ENCODE measurements at places on chromosomes 2 and 18.

GRCh38 chr2:96773922-96774321 lies 13.2 kb downstream of the CNNM4 start:
- DNase-seq: no peak

DNA sequence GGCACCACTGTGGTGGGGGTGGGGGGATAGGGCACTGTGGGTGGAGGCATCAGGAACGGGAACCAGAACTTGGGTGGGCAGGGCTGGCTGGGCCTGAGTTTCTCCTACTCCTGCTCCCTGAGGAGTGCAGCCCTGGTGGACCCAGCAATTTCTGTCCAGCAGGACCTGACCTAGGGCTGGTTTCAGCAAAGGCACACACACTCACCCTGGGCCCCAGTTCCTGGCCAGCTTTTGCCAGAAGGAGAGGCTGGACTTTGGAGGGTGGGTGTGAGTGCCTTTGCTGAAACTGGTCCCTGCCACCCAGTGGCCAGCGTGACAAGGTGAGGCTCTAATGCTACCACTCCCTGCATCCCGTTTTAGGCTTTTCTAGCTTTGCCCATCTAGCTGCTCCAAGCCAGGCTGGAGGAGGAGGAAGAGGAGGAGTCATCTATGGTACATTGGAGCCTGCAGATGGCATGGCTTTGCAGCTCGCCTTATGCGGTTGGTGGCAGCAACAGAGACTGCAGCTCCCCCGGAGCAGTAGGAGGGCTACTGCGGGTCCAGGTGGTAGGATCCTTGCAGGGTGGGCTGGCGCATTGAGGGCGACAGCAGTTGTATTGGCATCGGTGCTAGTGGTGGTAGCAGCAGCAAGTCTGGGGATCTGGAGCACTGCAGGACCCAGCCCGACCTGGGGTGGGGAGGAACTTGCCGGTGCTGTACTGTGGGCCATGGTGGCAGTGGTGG lies 40.4 kb upstream of the IMP4 start:
- DNase-seq: no peak

GRCh38 chr2:52895726-52896340 lies 871.8 kb upstream of the CHAC2 start:
- DNase-seq: no peak

DNA sequence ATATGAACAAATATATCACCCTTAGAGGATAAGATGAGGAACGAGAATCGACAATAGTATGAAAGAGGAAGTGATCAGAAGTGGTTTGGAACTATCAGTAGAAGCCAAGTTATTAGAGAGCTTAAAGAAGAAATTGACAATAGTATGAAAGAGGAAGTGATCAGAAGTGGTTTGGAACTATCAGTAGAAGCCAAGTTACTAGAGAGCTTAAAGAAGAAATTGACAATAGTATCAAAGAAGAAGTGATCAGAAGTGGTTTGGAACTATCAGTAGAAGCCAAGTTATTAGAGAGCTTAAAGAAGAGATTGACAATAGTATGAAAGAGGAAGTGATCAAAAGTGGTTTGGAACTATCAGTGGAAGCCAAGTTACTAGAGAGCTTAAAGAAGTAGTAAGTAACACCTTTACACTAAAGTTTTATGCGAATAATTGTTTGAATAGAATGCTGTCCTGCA lies 175.5 kb downstream of the ZNF407 start:
- no peak for DNase-seq

DNA sequence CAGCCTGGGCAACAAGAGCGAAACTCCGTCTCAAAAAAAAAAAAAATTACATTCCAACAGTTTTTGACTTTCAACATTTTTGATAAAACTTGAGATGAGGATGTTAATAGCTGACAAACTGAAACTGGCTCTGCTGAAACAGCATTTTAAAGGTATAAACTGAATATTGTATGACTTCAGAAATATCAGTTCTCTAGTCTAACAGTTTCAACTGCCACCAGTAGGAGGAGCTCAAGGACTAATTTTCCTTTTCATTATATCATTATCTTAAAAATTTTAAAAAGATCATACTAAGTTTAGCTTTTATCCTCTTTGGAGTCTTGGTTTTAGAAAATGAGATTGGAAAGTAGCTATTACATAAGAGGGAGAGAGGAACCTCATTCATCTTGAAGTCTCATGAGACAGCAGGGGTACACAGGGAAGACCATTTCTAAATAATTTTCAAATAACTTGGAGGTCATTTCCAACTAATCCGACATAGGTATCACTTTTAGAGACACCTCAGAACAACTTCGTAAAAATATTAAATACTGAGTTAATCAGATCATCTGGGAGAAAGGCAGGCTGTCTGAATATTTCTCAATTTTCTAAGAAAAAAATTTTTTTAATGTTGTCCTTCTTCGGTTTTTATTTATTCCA lies 37.6 kb upstream of the MCM6 start:
- DNase-seq: no peak

- no peak for DNase-seq
Observed at GRCh38 chr2:134717286-134718022, 1.3 kb downstream of the TMEM163 start.

- DNase-seq: no peak
Observed at GRCh38 chr2:20188851-20189250, 36.1 kb downstream of the SDC1 start.

DNA sequence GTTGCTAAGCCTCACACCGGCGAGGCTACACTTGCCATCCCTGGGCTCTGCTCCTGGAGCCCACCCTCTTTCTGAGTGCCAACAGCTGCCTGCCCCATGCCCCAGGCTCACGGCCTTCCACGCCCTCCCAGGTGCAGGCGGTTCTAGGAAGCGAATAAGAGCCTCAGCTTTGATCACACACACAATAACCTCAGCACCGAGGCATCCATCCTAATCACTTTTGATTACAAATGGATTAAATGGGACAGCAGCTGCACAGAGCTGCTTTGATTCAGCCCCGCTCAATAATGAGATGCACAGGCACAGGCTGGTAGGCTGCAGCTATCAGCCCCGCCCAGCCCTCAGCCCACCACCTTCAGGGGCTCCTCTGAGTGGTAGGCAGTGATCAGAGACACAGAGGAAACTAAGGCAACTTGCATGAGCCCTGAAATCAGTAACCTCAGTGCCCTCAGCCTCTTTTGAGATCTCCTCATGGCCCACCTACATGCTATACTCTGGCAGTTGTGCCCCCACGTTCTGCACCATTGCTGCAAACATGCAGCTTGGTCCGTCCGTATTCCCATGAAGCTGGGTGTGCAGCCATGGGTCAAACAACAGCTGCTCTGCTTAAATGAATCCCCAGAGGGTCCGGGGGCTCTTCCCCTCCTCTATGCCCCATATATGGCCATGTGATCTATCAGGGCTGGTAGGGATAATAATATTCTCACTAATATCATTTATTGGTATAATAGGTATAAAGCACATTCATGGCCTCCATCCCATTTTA lies 171.4 kb downstream of the SETBP1 start:
- no peak for DNase-seq

GRCh38 chr2:165539985-165540384 lies 70.5 kb downstream of the CSRNP3 start:
- DNase-seq: no peak

DNA sequence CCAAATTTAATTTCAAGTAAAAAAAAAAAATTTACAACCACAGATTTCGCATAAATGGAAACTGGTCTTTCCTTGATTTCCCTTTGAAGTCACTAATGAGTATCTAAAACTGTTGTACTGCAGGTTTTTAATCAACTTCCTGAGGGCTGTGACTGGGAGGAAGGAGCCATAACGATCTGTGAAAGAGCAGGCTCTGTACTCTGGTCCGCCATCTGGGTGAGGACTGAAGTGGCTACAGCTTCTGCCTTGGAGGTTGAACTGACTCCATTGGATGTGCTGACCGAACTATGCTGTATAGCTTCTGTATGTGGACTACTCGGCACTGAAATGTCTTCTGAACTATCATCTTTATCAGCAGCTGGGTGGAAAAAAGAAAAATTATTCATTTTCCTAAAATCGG lies 69.3 kb upstream of the CHN1 start:
- DNase-seq: no peak

DNA sequence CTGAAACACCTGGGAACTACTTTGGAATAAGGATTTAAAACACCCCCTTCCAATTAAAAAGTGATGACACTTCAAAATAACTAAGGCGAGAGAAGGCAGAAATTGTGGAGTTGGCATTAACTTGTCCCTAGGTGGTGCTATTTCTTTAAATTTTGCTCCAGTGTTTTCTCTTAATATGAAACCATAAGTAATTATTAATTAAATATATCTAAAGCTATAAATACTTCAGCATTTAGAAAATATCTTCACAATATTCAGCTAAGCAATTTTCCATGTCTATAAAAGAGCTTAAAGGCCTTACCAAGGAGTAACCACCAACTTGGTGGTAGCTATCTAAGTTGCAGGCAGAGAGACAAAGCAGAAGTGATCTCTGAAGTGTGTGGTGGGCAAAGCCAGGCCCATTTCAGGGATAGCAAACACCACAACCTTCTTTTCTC lies 186.8 kb upstream of the PGAP1 start:
- DNase-seq: no peak

DNA sequence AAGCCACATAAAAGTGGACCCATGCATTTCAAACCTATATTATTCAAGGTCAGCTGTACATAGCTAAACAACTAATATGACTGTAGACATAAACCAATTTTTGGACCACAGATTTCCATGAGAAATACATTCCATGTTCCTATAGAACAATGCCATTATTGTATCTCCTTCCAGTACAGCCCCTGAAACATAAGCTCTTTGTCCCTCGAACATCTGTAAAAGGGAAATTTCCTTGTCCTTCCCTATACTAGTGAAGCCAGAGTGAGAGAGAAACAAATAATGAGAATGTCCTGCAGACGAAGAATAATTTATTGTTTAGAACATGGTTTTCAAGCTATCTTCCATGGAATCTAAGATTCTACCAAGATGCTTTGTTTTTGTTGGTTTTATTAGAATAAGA lies 75.3 kb downstream of the GORASP2 start:
- DNase-seq: no peak

DNA sequence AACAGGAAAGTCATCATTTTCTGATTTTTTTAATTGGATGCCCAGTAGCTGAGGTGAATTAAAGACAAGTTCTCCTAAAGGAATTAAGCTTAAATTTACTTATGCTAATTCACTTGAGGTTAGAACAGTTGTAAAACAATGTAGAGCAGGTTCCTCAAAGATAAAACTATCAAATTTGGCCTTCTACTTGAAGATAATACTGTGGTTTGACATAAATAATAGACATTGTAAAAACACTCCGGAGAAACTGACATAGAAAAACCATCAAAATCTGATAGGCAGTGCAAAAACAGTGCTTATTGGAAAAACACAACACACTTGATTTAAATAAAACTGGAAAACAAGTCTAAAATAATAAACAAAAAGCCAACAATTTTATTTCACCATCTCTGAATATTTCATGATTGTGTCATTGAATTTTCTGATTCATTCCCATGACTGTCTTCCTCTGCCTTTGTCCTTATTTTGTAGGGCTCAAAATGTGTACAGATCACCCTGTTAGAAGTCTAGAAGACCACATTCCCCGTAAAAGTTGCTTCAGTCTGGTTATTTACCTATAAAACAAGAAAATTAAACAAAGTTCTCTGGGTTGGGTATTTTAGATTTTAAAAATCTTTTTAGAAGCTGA lies 28.3 kb upstream of the SLC40A1 start:
- DNase-seq: no peak

DNA sequence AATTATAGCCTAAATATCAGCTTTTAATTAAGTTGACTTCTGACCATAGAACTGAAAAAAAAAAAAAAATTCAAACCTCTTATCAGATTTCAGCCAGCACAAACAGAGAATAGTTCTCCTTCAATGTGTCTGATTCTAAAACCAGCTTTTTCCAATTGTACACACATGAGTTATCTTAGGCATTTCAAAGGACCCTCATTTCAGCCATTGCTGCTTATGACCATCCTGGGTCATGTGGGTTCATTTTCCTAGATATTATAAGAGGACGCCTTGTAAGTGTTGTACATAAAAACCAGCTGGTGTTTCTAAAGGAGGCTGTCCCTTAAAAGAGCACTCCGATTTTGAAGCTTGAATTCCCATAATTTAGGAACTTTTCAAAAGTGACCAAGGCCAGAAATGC lies 62.3 kb upstream of the DYNC1I2 start:
- DNase-seq: no peak

GRCh38 chr2:15645720-15646385 lies 54.2 kb downstream of the DDX1 start:
- no peak for DNase-seq

DNA sequence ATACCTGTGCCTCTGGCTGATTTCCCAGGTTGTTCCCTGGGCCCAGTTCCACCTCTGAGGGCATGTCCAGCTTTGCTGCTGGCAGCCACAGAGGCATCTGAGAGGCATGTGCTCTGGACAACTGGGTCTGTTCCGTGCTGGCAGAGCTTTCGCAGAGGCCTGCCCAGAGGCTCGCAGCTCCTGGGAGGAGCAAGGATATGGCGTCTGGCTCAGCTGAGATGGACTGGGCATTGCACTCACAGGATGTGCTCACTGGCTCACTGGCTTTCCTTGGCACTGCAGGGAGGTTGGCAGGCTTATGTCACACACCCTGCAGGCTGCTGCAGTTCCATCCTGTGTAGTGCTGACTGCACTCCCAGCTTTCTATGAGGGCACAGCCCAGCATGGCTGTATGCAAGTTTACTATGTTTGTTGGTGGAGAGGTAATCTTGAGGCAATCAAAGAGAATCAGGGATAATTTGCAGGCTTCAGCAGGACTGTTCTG lies 172.3 kb downstream of the PRKCE start:
- no peak for DNase-seq

DNA sequence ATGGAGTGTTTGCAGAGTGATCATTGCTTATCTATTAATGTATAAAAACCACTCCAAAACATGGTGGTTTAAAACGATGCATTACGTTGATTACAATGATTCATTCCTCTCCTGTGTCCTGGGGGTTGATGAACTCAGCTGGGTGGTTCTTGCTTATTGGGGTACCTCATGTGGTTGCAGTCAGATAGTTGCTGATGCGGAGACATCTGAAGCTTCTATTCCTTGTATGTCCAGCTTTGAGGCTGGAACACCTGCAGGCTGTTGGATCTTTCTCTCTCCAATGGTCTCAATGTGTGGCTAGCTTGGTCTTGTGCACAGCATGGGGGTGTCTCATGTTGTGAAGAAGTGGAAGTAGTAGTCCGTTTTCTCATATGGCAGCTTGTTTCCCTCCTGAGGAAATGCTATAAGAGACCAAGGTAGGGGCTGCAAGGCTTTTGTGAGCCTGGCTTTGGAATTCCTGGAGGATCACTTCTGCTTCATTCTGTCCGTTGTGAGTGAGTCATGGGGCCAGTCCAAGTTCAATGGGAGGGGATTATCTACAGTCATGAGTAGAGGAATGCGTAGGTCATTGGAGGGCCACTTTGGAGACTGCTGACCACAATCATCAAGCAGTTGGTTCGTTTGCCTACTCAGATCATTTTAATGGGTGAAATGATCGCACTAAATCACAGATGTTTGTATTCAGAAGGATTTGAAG lies 601.0 kb downstream of the SLC4A3 start:
- DNase-seq: no peak

- DNase-seq: no peak
Observed at GRCh38 chr2:68769586-68770270, 35.1 kb downstream of the ARHGAP25 start.

All from GM18507 (cell line).